HT1080 (cell line): ENCODE measurements at places on chromosomes 1 and 21. TPM values are rescaled to one million over a fixed set of nuclear protein-coding genes. Genes with fewer than 3 reads are reported as not detected.
A peak's percentile ranks its signal among the peaks of the same experiment; 100 is the strongest.

DNA sequence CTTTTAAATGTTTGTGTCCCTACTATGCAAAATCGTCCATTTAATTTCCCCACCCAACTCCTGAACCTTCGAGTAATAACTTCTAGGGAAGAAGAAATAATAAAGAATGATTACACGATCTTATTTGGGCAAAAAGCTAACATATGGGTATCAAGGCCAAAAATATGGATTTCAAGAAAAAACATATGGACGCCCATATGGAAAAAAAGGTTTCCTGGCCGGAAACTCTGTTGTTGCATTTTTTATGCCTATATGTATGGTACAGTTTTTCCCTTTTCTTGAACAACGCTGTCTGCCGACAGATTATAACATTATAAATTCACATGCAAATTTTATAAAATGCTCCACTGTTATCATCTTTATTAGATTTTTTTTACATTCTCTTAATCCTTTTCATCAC lies 167.6 kb upstream of the ESRRG start:
- no peak for DNase-seq

GRCh38 chr1:224519874-224520273 lies 85.3 kb upstream of the WDR26 start:
- DNase-seq: no peak

GRCh38 chr1:31748365-31748764 lies 15.8 kb downstream of the ADGRB2 start:
- no peak for DNase-seq

- no peak for DNase-seq
These were observed 184.9 kb downstream of the PLA2G4A start for GRCh38 chr1:187013582-187014200.

DNA sequence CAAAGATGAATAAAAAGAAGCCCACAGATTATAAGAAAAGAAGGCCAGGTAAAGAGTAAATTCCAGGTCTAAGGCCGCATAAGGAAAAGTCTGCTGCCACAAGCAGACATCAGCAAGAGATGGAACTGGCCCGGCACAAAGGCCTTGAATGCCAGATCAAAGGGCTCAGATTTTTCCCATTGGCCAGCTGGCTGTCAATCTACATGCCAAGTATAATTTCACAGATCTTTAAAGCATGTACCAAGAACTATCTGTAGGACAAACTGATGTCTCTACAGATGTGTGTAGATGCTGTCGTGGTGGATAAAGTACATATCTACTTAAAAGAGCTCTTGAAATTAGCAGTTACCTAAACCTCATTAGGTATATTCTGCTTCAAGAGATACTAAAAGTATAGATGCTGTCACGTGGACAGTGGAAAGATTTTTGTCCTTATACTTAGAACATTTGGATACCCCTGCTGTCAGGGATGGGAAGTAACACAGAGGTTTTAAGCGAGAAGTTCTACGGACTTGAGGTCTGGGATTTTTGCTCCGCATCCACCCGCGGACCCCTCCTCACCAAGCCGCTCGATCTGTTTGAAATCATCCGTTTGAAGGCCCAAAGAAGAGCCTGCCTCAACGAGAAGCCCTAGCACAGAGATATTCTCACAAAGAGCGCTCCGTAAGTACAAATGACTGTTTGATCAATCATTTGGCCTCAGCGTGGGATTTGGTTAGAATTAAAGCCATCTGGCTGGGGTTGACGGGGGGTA lies 10.1 kb downstream of the GLIS1 start:
- no peak for DNase-seq

- DNase-seq: no peak
These were observed 31.1 kb downstream of the HUNK start for GRCh38 chr21:31903896-31904295.

DNA sequence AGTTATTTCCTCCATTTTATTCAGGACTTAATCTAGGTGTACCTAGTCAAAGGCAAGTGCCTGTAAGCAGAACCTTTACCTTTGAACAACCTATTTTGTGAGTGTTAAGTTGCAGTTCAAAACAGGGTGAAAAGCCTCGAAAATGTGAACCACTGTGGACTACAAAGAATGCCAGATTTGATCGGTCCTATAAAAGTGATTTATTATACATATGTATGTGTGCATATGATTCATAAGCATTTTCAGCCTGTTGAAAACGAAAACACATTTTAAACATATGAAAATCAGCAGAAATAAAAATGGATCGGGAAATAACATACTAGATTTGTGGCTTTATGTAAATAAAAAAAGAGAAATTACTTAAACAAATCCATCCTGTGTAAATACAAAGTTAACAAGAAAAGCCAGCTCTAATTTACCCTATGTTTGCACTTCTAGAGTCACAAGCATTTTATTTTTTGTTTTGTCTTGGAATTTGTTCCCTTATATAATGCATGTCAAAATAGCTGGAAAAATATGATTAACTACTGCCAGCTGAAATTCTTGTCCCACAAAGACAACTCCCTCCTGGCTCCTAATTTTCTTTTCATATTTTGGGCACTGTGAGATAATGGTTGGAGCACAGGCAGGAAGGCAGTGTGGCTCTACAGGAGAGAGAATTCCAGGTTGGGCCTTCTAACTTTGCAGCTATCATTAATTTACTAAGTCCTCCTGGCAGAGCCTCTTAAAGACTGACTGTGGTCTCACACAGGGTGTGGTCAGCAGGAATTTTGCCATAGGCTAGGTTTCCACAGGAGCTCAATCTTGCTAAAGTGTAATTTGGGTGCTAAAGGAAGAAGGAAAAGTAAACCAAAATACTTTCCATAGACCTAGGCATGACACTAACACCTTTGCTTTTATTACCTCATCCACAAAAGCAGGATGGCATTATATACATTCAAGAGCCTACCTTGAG lies 70.2 kb upstream of the CDC42BPA start:
- DNase-seq: no peak

DNA sequence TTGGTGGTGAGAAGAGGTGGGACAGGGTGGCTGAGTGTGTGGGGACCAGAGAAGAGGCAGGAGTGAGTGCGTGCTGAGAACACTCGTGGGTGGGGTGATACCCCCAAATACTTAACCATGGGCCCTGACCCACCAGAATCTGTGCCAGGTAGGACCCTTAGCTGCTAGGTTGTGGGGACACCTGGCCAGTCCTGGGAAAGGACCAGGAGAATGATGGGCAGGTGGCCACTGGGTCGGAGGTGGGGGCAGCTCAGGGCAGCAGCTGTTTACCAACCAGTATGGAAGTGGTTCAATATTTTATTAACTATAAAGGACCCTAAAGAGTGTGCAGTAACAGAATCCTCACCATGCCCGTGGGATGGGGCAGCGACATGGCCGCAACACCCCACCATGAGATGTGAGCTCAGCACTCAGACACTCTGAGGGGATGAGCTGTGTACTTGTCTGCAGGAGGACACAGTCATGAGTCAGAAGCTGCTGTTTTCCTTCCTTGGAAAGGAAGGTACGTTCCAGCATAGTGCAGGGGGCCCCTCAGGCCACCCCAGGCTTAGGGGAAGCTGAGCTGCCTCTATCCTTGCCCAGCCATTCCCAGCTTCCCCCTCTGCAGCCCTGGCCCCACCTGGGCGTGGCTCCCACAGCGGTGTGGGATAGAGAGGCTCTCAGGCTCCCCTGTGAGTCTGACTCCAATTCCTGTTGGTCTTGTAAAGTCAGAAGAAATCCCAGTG lies 25.4 kb downstream of the TEX35 start:
- peak; percentile 81 for DNase-seq

Gene GPR3
- 2.7 and 2.8 TPM in 2 replicates for total RNA-seq

Gene DYNLT5
- not detected in 2 replicates for total RNA-seq

Gene RGS16
- not detected in 2 replicates for total RNA-seq

Gene ETV3L
- total RNA-seq: not detected in 2 replicates
